HuH-7 (cell line): ENCODE measurements at places on chromosomes 3 and 15.
A peak's percentile ranks its signal among the peaks of the same experiment; 100 is the strongest.

DNA sequence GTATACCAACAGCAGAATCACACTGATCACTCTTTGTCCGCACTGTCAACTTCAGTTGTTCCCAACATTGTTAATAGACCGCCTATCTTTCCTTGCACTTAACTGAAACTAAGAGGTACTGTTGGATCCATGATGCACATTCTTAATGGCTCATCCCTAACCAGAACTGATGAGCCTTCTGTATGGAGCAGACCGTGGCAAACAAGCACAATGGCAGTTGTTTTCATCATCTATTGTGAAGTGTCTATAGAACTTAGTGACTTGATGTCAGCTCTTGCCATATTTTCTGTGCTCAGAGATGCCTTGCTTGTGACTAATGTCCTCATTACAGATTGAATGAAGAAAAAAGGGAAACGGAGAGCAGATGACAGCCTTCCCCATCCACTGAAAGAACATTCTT, 347.4 kb downstream of the NLGN1 start:
- DNase-seq: no peak

DNA sequence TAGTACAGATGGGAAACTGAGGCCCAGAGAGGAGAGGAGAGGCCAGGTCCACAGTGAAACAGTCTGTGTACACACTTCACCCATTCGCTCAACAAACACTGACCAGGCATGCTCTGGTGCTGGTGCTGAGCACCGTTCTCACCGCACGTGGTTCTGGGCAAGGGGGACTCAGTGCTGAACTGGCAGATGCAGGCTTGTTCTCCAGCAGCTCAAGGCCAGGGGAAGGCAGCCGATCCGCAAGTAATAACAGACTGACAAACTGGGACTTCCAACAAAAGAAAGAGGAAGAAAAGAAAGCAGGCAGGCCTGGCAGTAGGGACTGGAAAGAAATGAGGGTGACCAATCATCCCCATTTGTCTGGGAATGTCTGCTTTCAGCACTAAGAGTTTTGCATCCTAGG, 25.6 kb upstream of the LINGO1 start:
- DNase-seq: no peak

DNA sequence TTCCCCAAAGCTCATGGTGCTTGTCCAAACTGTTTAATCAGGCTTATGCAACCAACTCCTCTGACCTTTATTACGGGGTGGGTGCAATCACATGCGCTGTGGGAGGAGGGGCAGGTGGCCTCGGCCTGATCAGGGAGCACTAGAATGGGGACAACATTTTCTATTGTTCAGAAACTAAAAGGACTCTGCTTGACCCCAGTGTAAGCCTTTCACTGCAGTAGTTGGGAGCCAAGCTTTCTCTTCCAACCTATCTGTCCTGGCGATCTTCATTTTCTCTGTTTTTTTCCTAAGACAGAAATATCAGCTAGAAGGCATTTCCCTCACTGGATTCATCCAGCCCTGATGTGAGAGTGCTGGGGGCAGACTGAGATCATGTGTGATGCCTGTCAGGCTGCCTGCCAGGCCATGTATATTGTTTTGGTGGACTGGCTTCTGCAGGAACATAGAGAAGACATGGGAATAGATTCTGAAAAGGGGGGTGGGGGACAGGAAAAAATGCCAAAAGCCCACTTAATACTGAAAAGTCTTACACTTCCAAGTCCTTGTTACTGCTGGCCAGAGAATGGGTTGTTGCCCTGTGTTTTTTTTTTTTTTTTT, 627.0 kb upstream of the TBL1XR1 start:
- DNase-seq: peak; percentile 65

DNA sequence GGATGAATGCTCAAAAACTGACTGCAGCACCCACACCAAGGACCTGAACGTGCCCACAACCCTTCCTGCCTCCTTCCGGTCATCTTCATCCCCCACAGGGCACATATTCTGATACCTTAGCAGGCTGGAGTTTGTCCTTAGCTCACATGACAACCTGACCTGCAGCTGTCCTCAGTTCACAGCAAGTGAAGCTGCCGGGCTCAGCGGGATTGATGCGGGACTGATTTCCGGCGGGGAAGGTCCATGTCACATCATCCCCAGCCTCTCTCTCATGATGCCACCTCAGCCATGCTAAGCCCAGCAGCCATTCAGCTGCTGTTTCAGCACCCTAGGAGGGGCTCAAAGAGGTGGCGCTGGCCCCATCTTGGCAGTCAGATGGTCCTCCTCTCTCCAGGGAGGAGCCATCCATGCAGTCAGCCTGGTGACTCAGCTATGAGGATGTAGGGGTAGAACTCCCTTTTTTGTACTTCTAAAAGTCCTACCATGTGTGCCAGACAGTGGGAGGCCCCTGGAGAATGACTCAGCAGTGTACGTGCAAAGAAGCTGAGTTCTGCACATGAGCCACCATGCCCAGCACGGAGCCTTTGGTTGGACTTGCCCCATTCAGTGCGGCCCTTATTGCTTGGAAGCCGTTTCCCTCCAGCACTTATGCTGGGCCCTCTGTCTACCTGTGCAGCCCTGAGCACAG, 9.5 kb downstream of the CA12 start:
- DNase-seq: no peak

DNA sequence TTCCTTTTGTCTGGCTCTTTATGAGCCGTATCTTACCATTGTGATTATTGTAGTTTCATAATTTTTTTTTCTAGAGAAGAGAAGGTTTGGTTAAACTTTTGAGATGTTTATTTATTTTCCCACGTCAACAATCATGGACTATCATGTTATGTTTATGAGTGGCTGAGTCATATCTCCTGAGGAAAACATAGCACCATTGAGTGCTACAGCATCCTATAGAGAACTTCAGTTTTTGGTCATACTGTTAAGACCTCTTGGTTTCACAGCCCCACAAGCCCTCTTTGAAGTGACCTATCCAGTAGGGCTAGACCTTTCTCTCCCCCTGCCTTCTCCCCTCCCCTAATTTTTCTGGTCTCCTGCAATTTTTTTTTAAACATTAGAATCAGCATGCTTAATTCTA, 20.8 kb downstream of the PIK3CA start:
- no peak for DNase-seq

DNA sequence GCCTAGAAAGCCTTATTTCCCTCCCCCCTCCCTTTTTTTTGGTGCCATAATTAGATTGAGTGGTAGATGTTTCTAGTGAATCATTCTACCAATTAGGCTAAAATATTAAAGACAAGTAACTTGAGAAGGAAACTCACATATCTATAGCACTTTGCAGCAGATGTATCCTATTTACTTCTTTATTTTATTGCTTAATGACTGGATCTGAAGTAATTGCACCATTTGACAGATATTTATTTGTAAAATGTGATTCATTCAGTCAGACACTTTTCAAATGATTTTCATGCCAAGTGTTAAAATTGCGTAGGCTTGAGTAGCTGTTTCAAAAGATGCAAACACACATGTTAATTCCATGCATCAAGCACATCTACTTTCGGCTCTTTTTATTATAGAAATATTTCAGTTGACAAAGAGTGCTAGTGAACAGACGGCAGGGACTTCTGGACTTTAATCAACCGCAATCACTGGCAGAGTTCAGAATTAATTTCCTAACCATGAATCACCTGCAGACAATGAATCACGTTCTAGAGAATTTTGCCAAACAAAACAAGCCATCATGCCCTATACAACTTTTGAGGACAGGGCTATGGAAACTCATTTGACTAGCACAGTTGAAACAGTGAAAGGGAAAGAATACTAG, 636.8 kb downstream of the MECOM start:
- no peak for DNase-seq

GRCh38 chr3:16515885-16516420, 2.5 kb upstream of the RFTN1 start:
- no peak for DNase-seq

DNA sequence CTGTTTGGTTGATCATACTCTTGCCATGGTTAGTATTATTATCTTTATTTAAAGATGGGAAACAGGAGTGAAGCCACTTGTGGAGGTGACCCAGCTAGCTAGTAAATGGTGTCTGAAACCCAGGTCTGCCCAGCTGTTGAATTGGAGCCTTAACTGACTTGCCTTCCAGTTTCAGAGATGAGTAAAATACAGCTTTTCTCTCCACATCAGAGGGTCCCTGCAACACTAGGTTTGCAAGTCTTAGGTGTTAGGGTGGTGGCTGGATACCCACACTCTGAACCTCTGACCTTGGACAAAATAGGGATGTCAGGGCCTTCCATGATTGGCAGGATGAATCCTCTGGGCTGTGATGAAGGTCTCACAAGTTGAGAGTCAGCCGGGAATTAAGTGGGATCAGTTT, 4.1 kb downstream of the FLNB start:
- DNase-seq: no peak

GRCh38 chr3:183085634-183086390, 13.5 kb downstream of the MCCC1 start:
- DNase-seq: peak; percentile 32

DNA sequence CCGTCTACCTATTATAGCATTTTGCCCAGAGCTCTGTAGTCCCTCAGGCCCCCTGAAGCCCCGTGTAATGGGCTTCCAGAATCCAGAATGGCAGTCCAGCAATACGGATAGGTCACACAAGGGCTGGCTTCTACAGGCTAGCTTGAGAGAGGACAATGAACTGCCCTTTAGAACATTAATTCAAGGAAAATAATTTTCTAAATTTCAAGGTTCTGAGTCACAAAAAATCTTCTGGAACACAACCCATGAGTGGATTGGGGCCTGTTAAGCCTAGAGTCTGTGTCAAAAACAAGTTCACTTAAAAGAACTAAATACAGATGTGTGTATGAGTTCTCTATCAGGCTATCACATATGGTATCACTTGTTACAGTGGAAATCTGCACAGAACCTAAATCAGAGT, 28.8 kb downstream of the DCP1A start:
- no peak for DNase-seq

GRCh38 chr15:49075881-49076280, 29.6 kb upstream of the SECISBP2L start:
- DNase-seq: no peak

GRCh38 chr3:48966876-48967361, 23.1 kb upstream of the P4HTM start:
- DNase-seq: no peak

- DNase-seq: no peak
Measured at GRCh38 chr3:161475206-161475605, 21.4 kb upstream of the OTOL1 start.
